ENCODE measurements at places on chromosomes 6 and 20. TPM values are rescaled to one million over a fixed set of nuclear protein-coding genes. Genes with fewer than 3 reads are reported as not detected.

Gene RHAG
- 0.49 TPM for total RNA-seq

Gene EBF4
- 10.6 TPM for total RNA-seq

Gene GHRH
- not detected for total RNA-seq

Gene PKHD1
- total RNA-seq: under 0.01 TPM

Gene SLC22A1
- not detected for total RNA-seq
